ENCODE measurements at places on chromosomes 3 and 15.

GRCh38 chr15:56205061-56205876 is 38.4 kb downstream of the RFX7 start:
- no peak for DNase-seq

- DNase-seq, result no peak
These were observed 247.4 kb downstream of the MCTP2 start for GRCh38 chr15:94478763-94479162.

DNA sequence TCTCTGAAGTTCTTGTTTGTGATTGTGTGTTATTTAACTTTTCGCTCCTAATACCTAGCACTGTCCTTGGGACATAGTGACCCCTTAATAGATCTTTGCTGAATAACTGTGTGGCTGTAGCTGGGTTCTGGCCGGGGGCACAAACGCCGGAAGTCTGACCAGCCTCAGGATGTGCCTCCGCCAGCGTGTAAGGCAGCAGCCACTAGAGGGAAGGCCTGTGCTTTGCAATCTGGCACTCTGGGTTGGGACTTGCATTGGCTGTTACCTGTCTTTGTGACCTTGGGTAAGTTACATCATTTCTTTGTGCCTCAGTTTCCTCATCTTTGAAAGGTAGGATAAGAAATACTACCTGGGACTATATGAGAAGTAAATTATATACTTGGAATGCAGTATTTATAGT is 158.7 kb downstream of the GHSR start:
- DNase-seq, result no peak

GRCh38 chr3:12911881-12912415 is 70.6 kb upstream of the RPL32 start:
- no peak for DNase-seq

DNA sequence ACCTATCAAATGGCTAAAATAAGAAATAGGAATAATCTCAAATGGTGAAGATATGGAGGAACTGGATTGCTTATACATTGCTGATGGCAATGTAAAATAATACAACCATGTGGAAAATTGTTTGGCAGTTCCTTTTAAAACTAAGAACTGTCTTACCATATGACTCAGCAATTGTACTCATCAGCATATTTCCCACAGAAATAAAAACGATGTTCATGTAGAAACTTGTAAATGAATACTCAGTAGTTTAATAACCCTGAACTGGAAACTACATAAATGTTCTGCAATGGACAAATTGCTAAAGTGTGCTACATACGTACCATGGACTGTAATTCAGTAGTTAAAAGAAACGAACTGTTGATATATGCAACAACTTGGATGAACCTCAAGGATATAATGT is 253.9 kb upstream of the RBMS3 start:
- DNase-seq, result no peak

DNA sequence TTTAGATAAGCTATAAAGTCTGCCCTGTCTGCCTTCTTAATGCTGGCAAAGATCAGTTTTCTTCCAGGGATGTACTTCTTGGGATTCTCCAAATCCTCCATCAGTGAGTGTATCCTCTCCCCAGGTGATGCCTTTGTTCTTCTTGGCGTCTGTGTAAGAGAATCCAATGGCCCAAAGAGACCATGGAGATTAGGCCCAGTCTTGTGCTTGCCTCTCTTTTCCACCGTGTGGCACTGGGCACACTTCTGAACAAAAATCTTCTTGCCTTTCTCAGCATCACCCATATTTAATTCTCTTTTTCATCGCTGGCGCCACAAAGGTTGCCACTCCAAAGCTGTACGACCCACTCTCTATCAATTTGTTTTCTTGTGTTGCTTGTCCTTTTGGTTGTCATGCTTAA is 32.2 kb upstream of the TAMM41 start:
- no peak for DNase-seq

GRCh38 chr3:59444294-59444671 is 394.5 kb upstream of the CFAP20DC start:
- DNase-seq, result no peak

DNA sequence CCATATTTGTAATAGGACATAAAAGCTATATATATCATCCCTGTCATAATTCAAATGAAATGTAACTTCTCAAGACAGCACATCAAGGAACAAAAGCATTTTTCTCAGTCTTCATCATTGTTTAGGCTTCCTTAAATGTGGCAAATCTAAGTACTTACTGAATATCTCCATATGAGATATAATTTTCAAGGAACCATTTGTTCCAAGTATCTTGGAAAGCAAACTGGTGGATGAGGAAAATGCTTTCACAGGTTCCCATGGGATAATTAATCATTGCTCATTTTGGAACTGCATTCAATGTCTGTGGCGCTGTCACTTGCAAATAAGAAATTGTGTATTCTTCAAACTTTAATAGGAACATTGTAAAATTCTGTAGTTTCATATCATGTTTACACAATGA is 52.6 kb upstream of the ZNF385D start:
- DNase-seq, result no peak

DNA sequence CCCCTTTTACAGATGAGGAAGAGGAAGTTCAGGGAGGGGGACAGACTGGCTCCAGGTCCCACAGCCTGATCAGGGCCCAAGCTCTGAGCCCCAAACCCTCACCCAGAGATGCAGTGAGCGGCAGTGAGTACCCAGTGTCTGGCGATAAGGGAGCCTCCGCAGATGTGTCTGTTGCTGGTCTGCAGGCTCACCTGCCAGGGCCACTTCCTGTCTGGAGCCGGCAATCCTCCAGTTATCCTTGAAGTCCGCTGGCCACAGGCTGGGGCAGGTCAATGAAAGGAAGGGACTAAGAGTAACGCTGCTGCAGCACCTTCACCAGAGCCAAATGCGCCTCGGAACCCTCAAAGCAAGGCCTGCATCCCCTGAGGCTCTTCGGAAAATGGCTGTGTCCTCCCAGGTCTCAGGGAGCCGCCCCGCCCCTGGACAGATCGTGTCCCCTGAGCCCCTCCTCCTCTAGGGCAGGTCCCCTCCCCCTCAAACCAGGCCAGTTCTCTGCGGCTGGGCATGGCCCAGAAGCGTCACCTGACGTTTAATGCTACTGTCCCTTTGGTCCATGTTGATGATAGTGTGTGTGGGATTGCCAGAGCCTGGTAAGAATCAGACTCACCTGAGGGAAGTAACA is 51.5 kb downstream of the MYL3 start:
- DNase-seq, result no peak
